ENCODE measurements at places on chromosomes 12 and 14.

GRCh38 chr12:22287776-22288621 is 46.5 kb downstream of the ST8SIA1 start:
- no peak for DNase-seq

DNA sequence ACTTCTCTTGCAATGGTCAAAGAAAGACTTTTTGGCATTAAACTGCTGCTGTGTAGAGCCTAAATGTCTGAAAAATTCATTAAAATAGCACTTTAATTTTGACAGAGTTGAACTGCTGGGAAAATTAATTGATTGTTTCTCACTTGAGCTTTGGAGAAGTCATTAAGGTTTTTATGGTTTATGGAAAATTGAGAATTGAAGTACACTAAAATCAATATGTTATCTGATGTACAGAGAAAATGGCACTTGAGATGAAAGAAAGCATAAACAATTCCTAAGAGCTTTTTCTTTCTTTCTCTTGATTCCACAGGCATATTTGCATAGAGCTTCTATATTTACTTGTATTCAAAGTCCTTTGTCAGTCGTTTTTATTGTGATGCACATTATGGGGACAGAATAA is 188.5 kb upstream of the CAND1 start:
- DNase-seq = peak; percentile 19

DNA sequence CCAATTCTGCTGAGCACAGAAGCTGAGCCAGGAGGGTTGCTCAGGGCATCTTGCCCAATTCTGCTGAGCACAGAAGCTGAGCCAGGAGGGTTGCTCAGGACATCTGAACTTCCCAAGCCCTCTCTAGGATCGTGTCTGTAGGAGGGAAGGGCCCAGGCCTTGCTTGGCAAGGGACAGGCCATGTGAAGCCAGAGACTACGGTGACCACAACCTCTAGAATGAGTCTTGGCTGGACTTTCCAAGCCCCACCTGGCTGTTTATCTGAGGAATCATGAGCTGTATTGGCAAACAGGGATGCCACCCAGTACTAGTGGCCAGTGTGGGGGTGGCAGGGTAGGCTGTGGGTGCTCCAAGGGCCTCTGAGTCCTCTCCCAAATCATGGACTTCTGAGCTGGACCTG is 7.7 kb upstream of the SERPINA6 start:
- no peak for DNase-seq

DNA sequence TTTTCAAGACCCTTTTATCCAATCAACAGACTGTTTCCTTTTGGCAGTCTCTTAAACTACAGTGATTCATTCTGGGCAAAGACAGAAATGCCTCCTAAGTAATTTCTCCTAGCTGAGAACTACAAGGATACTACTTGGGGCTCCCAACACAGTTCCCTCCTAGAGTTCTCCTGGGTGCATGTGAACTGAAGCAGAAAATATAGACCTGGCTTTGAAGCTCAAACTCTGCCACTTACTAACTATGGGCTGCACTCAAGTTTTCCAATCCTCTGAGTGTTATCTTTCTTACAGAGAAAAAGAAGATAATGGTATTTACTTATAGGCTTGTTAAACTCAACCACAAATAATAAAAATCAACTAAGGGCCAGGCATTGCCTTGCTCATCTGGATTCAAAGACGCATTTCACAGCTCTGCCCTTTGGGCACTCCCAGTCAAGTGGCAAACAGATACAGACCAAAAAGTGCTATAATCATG is 97.6 kb downstream of the EFCAB11 start:
- DNase-seq = no peak

GRCh38 chr12:123675436-123675835 is 4.5 kb downstream of the TCTN2 start:
- no peak for DNase-seq

GRCh38 chr12:5262450-5262849 is 169.5 kb upstream of the NTF3 start:
- no peak for DNase-seq

GRCh38 chr12:44930972-44931600 is 55.0 kb upstream of the NELL2 start:
- DNase-seq = peak; percentile 73

- no peak for DNase-seq
Observed at GRCh38 chr14:30988509-30988908, 36.9 kb upstream of the AP4S1 start.

DNA sequence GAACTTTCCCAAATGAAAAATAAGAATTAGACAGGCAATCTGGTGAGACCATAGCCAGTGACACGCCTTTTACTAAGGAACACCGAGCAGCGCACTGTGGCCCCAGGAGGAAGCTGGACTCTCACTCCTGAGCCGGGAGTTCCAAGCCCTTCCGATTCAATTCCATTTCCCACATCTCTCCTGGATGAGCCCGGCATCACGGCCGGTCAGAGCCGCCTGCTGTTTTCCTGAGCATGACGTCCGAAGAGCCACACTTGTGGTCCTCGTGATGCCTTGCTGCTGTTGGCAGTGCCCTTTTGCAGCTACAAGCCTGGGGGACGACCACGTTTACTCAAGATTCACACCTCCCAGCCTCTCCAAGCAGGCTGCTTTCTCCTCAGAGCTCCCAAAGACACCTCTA is 40.8 kb downstream of the FBXL14 start:
- DNase-seq = no peak
